ENCODE measurements at places on chromosomes 7 and 10.
A peak's percentile ranks its signal among the peaks of the same experiment; 100 is the strongest.

DNA sequence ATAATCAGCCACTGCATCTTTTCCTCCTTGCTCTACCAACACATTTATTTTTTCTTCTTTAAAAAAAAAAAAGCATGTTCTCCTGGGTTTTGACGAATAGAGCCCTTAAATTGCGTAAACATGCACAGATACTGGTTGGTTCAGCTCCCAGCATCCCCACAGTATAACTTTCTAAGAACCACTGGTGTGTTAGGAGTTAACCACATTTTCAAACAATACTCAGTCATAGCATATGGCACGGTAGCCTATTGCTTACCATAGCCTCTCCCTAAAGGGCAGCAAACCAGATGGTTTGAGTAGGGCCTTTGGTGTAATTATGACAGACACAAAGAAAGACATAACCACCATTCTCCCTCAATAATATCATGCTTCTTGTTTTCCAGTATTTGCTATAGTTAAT lies 145.0 kb downstream of the LRRC4 start:
- DNase-seq: no peak

- DNase-seq: no peak
These were observed 46.5 kb upstream of the IL6 start for GRCh38 chr7:22680482-22680911.

DNA sequence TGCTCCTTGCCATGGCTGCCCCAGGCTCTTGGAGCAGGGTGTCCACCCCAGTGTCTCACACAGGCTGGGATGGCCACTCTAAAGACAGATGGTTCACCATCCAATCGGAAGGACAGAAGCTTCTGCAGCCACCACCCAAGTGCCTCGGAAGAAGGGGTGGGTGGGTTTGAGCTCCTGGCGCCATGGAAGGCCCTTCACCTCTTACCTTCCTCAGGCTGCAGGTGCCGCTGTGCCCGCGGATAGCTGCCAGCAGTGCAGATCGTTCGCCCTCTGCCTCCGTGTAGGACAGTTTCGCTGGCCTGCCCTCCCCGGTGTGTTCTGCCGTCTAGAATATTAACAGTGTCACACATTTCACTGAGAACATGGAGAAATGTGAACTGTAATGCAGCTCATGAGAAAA lies 243.6 kb upstream of the GRB10 start:
- peak; percentile 20 for DNase-seq

- no peak for DNase-seq
These were observed 491.7 kb downstream of the ARL4A start for GRCh38 chr7:13179011-13179582.

GRCh38 chr10:494149-494542 lies 195.3 kb downstream of the DIP2C start:
- no peak for DNase-seq

DNA sequence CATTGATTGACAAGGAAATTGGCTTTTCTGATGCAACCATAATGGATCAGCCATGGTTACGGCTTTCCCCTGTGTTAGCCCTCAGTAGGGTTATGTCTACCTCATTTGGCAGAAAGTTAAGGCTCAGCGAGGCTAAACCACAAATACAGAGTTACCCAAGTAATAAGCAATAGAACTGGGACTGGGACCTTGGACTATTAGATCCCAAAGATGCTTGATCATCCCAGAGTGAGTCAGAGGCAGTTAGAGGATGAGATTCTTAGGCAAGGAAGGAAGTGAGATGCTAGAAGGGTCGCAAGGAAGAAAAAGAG lies 401.4 kb downstream of the TNS3 start:
- no peak for DNase-seq

- DNase-seq: no peak
These were observed 177.2 kb downstream of the SEM1 start for GRCh38 chr7:96532428-96532935.

Data from ecto neural progenitor cell (in vitro differentiated cells).